ENCODE measurements at places on chromosomes 12 and 14.

GRCh38 chr12:90695415-90695814 is 259.6 kb downstream of the CCER1 start:
- DNase-seq = no peak

DNA sequence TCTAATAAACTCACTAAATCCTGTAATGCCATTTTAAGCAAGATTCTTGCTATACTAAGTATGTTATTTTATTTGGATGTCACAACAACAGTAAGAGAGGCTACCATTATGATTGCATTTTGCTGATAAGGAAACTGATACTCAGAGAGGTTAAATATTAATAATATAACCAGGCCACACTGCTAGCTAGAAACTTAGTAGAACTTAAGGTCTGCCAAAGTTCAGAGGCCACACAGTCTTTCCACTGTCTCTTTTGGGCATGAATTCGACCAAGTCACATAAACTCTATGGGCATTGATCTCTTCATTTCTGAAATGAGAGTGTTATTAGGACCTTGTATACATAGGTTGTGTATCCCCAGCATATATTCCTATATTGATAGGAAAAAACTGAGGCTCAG is 147.9 kb downstream of the SYNE2 start:
- no peak for DNase-seq

DNA sequence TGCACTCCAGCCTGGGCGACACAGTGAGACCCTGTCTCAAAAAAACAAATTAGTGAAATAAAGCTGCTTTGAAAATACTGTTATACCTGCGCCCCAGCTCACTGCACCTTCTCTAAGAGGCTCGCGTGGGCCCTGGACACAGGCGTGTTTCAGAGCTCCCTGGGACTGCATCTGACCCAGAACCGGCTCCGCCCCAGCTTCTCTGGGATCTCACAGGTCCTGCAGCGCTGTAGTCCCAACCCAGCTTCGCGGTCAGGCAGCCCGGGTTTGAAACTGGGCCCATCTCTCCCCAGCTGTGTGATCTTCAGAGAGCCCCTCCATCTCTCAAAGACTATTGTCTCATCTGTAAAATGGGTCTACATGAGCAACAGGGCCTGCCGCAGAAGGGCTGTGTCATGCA is 7.5 kb downstream of the RIMBP2 start:
- DNase-seq = no peak

- DNase-seq = peak; percentile 96
Observed at GRCh38 chr12:52280796-52281560, 6.5 kb downstream of the KRT86 start.

GRCh38 chr12:43883311-43883710 is 47.4 kb downstream of the TMEM117 start:
- no peak for DNase-seq

DNA sequence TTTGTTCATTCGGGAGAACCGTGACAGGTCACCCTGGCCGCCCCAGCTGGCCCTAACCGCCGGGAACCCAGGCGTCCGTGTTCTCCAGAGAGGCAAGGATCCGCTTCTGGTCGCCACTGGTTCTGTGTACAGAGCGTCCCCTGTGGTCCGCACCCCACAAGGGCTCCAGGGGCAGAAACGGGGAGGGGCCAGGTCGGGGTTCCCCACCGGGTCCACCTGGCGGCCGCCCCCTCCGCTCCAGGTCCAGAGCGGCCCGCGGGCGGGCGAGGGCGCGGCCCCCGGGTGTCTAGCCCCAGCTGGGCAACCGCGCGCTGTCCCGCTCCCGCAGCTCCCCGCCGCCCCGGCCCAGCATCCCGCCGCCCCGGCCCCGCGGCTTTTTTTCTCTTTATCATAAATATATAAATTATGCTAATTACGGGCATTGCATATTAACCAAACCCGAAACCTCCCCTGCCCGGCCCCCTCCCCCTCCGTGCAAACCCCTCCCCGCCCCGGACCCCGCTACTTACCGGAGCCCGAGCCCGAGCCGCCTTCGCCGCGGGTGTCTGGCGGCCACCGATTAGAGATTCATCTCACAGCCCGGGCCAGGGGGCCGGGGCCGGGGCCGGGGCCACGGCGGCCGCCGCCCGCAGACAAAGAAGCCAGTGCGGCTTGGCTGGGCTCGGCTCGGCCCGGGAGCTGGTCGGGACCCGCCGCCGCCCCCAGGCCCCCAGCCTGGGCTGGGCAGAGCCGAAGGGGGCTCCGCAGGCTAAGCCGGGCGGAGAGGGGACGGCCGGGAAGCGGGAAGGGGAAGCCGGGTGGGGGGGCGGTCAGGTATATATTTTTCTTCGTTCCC is 512 bp downstream of the POU6F1 start:
- peak; percentile 4 for DNase-seq

GRCh38 chr14:75649337-75649736 is 11.3 kb downstream of the ERG28 start:
- DNase-seq = no peak

- DNase-seq = no peak
Observed at GRCh38 chr12:104351057-104351983, 47.8 kb downstream of the EID3 start.

GRCh38 chr12:58413794-58414193 is 472.4 kb downstream of the ATP23 start:
- DNase-seq = peak; percentile 82
